Nephron progenitor cell (in vitro differentiated cells): ENCODE measurements at places on chromosomes 13 and 19.

DNA sequence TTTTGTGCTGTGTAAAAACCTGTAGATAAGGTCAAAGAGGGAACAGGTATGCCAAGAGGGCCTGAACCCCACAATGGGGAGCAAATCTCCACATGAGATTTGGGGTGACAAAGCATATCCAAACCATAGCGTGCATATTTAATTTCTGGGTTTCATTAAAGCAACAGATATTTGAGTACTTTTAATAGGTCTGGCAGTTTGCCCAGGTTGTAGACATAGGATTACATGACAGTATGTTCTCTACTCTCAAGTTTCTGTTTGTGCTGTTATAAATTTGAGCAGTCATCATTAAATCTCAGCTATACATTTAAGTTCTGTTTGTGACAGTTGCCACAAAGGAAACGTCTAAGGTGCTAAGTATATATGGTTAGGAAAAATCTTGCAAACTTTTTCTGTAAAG, 236.4 kb downstream of the ATP8A2 start:
- DNase-seq = no peak

DNA sequence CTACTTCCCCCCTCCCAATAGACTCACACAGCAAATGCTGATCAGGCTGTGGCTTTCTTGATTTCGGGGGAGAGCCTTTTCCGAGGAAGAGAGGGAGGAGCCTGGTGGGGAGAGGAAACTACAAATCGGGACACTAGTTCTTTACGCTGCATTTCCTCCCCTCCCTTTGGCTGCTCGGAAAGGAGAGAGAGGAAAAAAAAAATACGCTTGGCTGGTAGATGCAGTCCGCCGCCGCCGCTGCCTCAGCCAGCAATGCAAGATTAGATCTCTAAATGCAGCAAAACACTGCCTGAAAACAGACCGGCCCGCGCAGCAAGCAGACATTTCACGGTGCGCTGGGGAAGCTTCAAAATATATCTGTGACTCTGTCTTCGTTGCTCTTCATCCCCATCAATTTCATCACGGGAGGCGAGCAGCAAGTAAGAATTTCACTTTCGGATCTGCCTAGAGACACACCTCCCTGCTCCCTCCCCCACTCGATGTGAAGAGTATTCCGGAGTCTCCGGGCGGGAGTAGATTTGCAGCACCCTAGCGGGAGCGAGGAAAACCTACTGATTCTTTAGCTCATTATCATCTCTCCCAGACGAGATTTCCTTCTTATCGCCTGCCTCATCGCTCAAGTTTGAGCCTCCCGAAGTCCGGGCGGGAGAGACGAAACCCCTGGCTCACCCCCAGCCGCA, at the start of gene PCDH17:
PCDH17 (plus strand) TSS at position 149 of the 680 bp plus-strand sequence. CDS start 803 bp downstream, outside the sequence.
- DNase-seq = peak; percentile 50

- no peak for DNase-seq
Observed at GRCh38 chr13:45162821-45163220, 38.0 kb downstream of the KCTD4 start.

DNA sequence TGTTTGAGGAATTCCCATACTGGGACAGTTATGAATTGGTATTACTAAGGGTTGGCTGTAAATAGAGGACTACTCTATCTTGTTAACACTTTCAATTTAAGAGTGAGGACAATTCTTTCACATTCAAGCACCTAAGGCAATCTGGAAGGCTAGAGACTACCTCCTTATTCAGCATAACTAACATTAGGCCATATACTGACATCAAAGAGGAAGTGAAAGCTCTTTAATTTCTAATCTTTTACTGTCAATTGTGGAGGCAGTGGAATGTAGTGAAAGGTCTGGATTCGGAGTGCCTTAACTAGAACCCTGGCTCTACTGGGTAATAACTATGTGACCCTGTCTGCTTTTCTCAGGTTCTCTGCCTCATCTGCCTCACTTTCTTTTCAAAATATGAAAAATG, 134.0 kb downstream of the UFM1 start:
- DNase-seq = no peak

GRCh38 chr19:48473161-48473966, 4.2 kb downstream of the CYTH2 start:
- DNase-seq = no peak

GRCh38 chr13:52809310-52809769, 39.1 kb downstream of the PCDH8 start:
- DNase-seq = peak; percentile 81

DNA sequence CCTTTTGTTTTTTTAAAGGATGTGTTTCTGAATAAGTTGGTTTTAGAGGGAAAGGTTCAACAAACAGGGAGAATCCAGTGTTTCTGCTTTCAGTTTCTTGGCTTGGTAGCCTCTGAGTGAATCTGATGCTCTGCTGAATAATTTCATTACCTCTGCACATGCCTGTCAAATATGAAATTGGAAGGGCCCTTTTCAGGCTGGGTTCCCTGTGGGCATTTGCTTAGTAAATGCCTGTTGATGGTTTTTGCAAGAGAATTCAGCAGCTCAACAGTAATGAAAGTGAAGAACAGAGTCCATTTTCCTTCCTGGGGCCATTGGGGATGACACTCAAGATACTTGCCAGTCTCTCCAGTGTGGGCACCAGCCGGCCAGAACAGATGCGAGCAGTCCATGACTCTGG, 74.3 kb downstream of the GPR12 start:
- no peak for DNase-seq

DNA sequence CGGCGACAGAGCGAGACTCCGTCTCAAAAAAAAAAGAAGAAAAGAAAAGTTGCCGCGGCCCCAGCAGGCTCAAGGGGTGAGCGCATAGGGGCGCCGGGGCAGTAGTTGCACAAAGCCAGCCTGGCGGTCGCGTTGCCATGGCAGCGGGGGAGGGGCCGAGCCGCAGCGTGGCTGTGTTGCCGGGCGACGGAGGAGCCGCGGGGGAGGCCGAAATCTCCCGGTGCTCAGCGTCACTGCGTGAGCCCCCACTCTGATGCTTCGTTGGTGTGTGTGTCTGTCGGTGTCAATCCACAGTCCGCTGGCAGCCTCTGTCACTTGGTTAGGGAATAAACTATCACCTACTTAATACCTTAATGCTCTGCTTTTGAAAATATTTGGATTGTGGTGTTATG, 82.9 kb upstream of the C1QTNF9B start:
- DNase-seq = peak; percentile 96

GRCh38 chr13:23692816-23693215, 122.6 kb downstream of the TNFRSF19 start:
- no peak for DNase-seq

DNA sequence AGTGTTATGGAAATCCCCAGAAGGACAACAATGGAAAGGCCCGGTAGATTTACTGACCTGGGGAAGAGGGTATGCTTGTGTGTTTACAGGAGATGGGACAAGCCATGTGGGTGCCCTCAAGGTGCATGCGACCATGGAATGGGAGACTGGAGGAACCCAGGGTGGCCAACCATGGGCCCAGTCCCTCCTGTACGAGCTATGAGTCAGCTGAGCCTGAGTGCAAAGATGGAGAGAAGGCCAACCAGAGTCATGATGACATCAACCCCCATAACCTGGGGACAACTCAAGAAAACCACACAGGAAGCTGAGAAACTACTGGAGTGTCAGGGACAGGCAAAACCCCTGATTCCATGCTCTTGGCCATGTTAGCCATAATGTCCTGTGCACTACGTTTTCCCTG, 7.8 kb downstream of the ZNF350 start:
- no peak for DNase-seq

- DNase-seq = no peak
Observed at GRCh38 chr13:30884543-30884942, 21.5 kb upstream of the MEDAG start.

GRCh38 chr13:67408798-67409197, 178.7 kb upstream of the PCDH9 start:
- no peak for DNase-seq

DNA sequence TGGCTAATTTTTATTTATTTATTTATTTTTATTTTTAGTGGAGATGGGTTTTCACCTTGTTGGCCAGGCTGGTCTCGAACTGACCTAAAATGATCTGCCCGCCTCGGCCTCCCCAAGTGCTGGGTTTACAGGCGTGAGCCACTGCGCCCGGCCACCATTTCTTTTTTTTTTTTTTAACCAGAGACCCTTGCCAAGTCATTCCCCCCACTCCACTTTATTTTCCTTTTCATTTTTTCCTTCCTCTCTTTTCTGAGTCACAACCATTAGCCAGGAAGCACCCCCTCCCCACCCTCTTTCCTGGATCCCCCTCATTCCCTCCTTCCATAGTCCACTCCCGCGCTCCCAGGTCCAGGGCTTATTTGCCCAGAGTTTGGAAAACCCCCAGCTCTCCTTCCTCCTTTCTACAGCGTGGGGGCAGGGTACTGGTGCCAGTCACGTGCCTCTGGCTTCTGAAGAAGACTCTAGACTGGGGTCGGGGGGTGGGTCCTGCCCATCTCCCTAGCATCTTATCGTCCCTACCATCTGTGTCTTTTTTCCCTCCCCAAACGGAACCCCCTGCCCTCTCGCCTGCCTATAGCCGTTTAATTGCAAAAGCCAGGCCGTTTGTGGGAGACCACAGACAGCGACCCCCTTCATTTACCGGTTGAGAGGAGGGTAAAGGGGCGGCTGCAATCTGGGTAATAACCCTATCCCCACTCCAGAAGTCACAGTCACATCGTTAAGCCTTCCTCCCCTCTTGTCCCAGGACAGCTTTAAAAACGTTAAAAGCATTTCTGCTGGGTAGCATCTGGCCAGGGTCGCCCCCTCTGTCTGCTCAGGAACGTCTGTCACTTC, 1.1 kb upstream of the CALR start:
- DNase-seq = no peak

- DNase-seq = no peak
Observed at GRCh38 chr13:83980331-83980730, 98.1 kb upstream of the SLITRK1 start.

- peak; percentile 82 for DNase-seq
Observed at GRCh38 chr19:35030257-35031071, at the start of gene SCN1B. Gene SCN1B, plus strand, starts transcription at chr19:35030470. Its CDS starts 351 bp downstream, at chr19:35030821.

DNA sequence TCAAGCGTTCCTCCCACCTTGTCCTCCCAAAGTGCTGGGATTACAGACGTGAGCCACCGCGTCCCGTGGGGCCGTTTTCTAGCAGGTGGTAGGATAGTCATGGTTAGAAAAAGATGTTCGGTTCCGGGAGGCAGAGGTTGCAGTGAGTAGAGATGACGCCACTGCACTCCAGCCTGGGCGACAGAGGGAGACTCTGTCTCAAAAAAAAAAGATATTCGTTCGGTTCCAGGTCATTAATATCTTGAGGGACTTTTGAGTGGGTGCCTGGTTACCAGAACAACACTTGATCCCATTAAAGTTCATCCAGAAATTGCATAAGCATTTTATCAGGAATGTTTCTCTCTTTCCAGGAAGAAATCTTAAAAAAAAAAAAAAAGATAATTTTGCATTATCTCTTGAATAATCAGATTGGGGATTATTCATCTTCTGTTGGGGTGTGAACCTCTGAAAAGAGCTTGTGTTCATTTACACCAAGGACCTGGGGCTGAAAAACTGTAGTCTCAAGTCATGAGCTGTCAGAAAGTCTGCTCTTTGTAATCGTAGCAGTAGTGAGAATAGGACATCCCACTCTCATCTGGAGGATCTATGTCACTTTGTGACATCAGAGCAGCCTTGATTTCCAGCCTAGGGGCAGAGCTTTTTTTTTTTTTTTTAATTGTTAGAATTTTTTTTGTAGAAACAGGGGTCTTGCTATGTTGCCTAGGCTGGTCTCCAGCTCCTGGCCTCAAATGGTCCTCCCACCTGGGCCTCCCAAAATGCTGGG, 1.0 kb upstream of the ETHE1 start:
- DNase-seq = no peak

- DNase-seq = peak; percentile 15
Observed at GRCh38 chr13:70568571-70568970, 460.3 kb upstream of the KLHL1 start.

GRCh38 chr13:43041369-43041921, 18.1 kb downstream of the DNAJC15 start:
- DNase-seq = no peak

- DNase-seq = no peak
Observed at GRCh38 chr13:33139184-33139583, 123.0 kb downstream of the KL start.

DNA sequence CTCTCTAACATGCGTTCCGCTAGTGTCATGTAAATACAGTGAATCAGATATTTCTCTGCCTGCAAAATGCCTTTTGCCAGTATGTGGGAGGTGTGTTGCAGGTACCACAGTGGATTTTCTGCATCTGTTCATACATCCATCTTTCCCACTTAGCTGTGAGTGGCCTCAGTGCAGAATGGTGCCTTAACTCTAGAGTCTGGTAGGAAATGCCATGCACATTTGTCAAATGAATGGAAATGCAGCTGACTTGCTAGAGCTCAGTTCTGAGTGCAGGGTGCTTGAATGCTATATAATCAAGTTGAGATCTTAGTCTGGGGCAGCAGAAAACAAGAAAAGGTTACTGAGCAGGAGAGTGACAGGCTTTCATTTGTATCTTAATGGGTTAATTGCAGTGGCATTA, 68.2 kb downstream of the LRCH1 start:
- DNase-seq = no peak

DNA sequence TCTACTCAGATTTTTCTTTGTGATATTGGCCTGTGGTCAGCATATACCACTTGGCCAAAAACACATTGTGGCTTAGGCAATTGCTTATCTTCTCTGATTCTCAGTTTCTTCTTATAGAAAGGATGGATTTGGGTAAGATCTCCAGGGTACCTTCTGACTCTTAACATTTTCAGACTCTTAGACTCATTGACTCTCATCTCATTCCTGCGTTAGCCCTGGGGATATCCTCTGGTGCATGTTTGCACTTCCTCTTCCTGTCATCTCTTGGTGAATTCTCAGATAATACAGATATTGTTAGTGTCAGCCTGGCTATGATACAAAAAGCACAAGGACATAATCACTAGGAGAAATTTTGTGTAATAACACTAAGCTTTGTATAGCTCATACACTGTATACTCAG, 492.5 kb upstream of the GPC6 start:
- DNase-seq = no peak

- DNase-seq = peak; percentile 59
Observed at GRCh38 chr19:53158119-53158656, 665 bp downstream of the ZNF347 start.

- DNase-seq = no peak
Observed at GRCh38 chr13:49436890-49437289, 7.0 kb downstream of the CAB39L start.

DNA sequence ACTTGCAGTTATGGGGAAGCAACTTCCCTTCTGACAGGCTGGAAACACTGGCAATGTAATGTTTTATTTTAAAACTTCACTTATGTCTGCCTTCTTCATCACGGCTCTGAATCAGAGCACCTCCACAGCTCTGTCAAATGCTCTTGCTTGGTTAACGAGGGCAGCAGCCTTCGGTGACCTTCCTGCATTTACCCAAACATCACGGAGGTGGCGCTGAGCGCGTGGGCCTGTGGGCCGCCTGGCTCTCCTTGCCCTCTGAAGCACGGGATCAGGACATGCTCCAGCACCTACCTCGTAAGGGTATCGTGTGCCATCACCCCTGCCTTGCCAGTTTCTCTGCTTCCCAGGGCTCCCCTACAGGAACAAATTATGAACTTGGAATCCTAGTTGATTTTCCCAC, 310.0 kb downstream of the TEX29 start:
- peak; percentile 23 for DNase-seq

DNA sequence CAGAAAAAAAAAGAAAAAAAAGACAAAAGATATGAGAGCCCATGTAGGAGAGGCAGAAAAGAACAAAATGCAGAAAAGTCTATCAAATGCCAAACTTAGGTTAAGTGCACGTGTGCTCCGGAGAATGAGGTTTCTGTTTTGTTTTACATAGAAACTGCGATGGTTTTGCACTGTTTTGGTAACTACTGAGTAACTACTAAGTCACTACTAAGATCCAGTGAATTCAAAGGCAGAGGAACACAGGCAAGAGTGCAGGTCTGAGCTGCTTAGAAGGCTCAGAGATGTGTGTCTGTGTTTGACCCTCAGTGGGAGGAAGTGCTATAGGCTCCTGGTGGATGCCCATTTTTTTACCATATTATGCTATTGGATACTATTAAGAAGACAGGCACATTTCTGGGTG, 299.3 kb downstream of the NDFIP2 start:
- no peak for DNase-seq
